ENCODE measurements at places on chromosomes 2 and 18.

DNA sequence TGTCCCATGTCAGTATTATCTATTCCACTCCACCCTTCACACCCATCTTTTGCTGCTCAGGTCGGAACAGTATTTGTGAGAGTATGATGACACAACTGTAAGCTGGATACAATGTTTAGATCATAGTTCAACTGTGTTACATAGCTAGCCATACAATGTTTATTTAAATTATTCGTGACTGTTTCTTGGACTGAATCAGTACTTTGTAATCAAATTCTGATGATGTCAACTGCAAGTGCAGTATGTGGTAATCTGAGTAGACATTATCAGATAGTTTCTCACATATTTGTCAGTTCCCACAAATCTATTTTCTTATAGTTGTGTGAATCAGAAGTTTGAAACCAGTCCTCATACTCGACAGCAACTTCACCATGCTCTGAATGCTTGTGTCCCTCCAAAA lies 177.6 kb downstream of the ZNF407 start:
- DNase-seq, result peak; percentile 34

- DNase-seq, result no peak
These were observed 496.3 kb downstream of the SLC4A3 start for GRCh38 chr2:220123751-220124150.

GRCh38 chr18:26458526-26459232 lies 89.7 kb downstream of the KCTD1 start:
- peak; percentile 68 for DNase-seq

GRCh38 chr18:53937037-53937436 lies 287.4 kb downstream of the MBD2 start:
- DNase-seq, result no peak

- DNase-seq, result no peak
These were observed 122.4 kb downstream of the HIBCH start for GRCh38 chr2:190197143-190197720.

DNA sequence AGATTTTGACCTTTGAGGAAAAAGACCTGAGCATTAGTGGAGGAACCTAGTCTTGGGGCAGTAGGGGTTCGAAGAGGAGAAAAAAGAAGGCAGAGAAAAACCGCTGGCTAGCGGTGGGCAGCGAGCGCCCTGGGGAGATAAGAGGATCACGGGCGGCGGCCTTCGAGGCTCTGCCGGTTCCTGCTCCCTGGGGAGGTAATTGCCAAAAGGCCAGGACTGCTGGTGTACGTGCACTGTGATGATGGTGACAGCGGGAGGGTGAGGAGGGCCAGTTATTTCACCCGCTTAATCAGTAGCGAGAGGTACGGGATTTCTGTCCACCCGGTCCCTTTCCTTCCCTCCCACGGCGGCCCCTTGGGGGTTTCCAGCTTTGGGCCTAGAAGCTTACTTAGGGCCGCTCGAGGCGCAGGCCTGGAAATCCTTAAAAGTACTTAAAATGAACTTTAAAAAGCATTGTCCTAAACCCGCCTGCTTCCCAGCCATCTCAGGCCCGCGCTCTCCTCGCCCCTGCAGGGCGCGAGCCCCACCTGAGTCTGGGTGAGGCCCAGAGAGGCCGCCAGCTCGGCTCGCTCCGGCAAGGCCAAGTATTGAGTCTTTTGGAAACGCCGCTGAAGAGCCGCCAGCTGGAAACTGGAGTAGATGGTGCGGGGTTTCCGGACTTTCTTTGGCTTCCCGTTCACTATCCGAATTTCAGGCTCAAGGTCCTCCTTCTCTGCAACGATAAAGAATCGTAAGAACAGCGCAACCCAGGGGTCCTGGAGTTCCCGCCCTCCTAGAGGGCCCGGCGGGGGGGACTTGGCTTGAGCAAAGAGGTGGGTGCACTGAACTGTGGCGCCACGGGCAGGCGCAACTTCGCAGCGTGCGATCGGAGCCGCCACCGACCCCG lies 1.5 kb downstream of the DLX2 start:
- DNase-seq, result no peak

DNA sequence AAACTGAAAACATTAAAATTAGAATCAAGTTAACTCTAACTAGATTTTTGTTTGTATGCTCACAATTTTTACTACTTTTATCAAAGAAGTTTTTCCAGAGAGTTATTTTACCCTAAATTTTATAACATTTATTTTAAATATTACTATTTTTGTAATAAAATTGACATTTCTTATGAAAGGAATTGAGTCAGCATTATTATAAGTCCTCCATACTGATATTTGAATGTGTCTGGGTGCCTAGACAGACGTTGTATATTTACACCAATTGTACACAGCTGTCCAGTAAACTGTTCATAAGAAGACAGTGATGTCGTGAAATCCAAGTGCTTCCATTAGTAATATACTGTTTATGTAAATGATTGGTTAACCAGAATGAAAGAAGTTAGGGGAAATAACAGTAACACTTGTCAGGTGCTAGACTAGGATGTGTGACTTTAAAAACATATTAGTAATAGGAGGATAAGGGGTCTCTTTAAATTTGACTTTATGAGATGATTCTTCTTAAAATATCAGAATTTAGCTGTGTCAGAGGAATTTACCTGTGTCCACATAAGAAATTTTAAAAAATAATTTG lies 73.7 kb downstream of the TANK start:
- no peak for DNase-seq
